ENCODE measurements at places on chromosomes 1 and 21. TPM values are rescaled to one million over a fixed set of nuclear protein-coding genes. Genes with fewer than 3 reads are reported as not detected.

The MAP10 gene
- 1.9 TPM for total RNA-seq

The PTGFRN gene
- total RNA-seq: 50.4 TPM

The FLG2 gene
- total RNA-seq: not detected

The KRTAP12-2 gene
- total RNA-seq: not detected

The MSH4 gene
- 0.18 TPM for total RNA-seq

The FOXD2 gene
- under 0.01 TPM for total RNA-seq

The HCRTR1 gene
- total RNA-seq: 0.54 TPM

The CHD1L gene
- 37.3 TPM for total RNA-seq

The NDC1 gene
- total RNA-seq: 25.1 TPM

The ILDR2 gene
- total RNA-seq: not detected

The LCE6A gene
- total RNA-seq: not detected

The JAM2 gene
- total RNA-seq: 0.09 TPM

The RIT1 gene
- total RNA-seq: 32.8 TPM

The SERPINC1 gene
- total RNA-seq: not detected

The MROH7 gene
- total RNA-seq: 0.28 TPM

The AJAP1 gene
- total RNA-seq: not detected

The CENPL gene
- total RNA-seq: 18.2 TPM

The FAM151A gene
- not detected for total RNA-seq

The TINAGL1 gene
- 343 TPM for total RNA-seq

The BMP8A gene
- total RNA-seq: 0.36 TPM

The UBASH3A gene
- total RNA-seq: not detected

The NEK2 gene
- total RNA-seq: 18.2 TPM

The GSTM5 gene
- 0.09 TPM for total RNA-seq

The S100A7 gene
- total RNA-seq: not detected

The GIPC2 gene
- 18.6 TPM for total RNA-seq

The RIIAD1 gene
- total RNA-seq: not detected

The PLEKHA6 gene
- total RNA-seq: 2.9 TPM

The ELF3 gene
- 0.09 TPM for total RNA-seq

The ITGB2 gene
- under 0.01 TPM for total RNA-seq

The CLCA1 gene
- not detected for total RNA-seq

The DUSP10 gene
- total RNA-seq: 3.1 TPM

The MFAP2 gene
- total RNA-seq: 19.5 TPM

The KCNE1 gene
- total RNA-seq: 0.18 TPM

The HIVEP3 gene
- total RNA-seq: 1.5 TPM

The TMEM79 gene
- total RNA-seq: 1.2 TPM

The FCMR gene
- total RNA-seq: not detected

The GJC2 gene
- total RNA-seq: 1.2 TPM

The SMCP gene
- not detected for total RNA-seq

The CYP2J2 gene
- 0.09 TPM for total RNA-seq

The WNT4 gene
- 0.09 TPM for total RNA-seq
